ENCODE measurements at places on chromosomes 2 and 18.

DNA sequence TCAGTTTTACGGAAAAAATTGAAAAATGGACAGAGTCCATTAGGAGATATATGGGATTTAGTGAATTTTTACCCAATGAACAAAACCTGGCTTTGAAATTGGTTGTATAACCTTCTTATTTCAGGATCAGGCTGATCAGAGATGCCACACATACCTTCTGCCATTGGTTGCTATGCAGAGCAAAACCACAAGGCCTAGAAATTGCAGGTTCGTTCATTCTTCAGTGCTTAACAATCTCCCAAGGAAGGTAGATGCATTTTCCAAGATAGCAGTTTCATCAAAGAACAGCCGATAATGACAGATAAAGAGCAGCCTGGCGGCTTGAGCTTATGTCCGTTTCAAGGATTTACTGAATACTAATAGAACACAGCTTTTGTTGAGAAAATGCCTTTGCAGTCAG, 868.8 kb downstream of the EPHA4 start:
- no peak for DNase-seq

DNA sequence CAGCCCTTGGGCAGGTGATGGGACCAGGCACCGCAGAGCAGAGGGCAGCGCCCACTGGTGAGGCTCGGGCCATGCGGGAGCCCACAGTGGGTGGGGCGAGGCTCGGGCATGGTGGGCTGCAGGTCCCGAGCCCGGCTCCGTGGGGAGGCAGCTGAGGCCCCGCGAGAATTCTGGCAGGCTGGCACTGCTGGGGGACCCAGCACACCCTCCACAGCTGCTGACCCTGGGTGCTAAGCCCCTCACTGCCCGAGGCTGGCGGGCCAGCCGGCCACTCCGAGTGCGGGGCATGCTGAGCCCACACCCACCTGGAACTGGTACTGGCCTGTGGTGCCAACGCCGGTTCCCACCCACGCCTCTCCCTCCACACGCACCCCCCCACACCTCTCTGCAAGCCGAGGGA, 29.7 kb upstream of the COL3A1 start:
- no peak for DNase-seq

GRCh38 chr18:37607281-37607680, 41.7 kb upstream of the CELF4 start:
- no peak for DNase-seq

DNA sequence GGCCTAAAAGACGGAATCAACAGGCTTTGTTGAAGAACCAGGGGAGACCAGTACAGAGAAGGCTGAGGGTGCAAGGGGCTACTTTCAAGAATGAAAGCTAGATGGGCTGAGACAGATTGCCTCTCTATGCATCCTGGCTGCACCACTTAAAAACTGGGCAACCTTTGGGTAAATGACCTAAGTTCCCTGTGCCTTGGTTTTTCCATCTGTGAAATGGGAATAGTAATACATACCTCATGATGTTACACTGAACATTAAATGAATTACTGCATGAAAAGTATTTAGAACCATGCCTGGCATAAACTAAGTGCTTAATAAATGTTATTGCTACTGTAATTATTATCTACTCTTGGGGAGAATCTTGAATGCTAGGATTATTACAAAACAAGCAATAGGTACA, 106.5 kb downstream of the PRKCE start:
- DNase-seq, result no peak

GRCh38 chr2:220948579-220948978, 623.5 kb downstream of the EPHA4 start:
- no peak for DNase-seq

DNA sequence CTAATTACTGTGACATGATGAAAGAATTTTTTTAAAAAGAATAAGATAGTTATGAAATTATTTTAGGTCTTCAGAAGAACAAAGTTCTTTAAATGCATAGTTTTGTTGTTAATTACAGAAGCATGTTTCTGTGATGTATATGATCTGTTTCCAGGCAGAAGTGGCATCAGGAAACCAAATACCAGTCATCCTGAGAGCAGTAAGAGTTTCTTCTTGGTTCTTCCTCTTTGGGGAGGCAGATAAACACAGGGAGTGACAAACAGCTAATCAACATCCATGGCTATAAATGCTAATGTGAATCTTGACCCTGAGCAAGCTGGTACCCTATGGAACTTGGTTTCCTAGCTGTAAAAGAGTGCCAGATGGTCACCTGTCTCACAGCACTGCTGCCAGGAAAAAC, 29.2 kb downstream of the WIPF1 start:
- no peak for DNase-seq

DNA sequence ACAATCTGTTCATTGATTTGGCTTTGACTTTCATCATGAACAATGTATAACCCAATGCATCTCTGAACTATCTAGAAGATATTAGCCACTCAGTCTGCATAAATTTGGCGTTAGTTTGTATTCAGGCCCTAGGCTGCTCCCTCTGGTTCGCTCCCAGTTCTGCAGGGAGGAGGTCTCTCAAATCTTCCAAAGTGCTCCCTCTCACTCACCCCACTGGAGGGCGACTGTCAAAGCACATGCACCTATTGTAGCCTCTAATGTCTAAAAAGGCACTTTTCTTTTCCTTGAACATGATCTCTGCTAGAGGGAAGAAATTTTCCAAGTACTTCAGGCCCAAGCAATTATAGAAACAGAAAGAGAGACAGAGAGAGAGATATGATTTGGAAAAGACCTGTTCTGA, 291.5 kb downstream of the TDRD15 start:
- no peak for DNase-seq

DNA sequence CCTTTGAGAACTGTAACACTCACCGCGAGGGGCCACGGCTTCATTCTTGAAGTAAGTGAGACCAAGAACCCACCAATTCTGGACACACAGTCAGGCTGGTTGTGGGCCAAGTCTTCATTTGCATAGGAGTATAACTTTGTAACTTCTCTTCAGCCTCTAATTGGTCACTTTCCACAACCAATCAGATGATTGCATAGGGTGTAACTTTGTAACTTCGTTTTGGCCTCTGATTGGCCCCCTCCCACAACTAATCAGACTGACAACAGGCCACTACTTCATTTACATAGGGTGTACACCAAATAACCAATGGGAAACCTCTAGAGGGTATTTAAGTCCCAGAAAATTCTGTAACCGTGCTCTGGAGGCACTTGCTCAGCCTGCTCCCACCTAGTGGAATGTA, 77.5 kb upstream of the TCF4 start:
- no peak for DNase-seq

GRCh38 chr2:239392072-239392357, 8.8 kb downstream of the HDAC4 start:
- DNase-seq, result no peak

- no peak for DNase-seq
These were observed 8.8 kb upstream of the DDX1 start for GRCh38 chr2:15582710-15583357.

DNA sequence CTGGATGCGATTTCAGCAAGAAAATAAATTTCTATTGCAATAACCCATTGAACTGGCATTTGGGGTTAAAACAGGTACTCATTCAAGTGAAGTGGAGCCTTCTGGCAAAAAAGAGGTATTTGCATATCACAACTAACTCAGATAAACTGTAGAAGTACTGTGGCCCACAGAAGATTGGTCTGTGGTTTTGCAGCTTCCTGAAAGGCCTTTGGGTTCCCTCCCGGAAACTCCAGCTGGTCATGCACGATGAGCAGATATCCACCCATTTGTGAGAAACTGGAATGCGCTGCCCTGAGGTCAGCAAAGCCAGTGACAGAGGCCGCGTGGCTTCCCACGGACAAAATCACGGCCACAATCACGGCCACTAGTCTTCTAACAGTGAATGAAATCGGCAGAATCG, 106.3 kb downstream of the EPHA4 start:
- no peak for DNase-seq

DNA sequence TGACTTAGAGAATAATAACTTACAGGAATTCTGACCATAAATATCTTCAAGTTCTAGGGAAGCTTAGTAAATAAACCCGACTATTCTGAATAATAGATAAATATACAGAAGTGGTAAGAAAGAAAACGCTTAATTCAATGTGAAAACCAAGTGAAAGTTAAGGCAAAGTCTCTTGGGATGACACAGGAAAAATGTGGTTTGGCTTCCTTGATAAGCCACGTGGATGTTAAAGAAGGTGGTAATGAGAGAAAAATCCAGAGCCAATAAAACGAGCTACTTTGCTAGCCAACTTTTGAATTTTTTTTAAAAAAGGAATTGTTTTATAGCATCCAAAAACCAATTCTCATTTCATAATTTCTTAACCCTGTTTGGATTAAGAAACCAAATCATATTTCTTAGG, 166.2 kb upstream of the VRK2 start:
- no peak for DNase-seq

- no peak for DNase-seq
These were observed 240.3 kb upstream of the ETAA1 start for GRCh38 chr2:67156796-67157195.

GRCh38 chr2:112692918-112693317, 27.9 kb upstream of the NT5DC4 start:
- no peak for DNase-seq

- DNase-seq, result peak; percentile 26
These were observed 372.5 kb downstream of the CBLN2 start for GRCh38 chr18:72171596-72171995.

- DNase-seq, result no peak
These were observed 17.5 kb downstream of the SMYD1 start for GRCh38 chr2:88085099-88085498.

DNA sequence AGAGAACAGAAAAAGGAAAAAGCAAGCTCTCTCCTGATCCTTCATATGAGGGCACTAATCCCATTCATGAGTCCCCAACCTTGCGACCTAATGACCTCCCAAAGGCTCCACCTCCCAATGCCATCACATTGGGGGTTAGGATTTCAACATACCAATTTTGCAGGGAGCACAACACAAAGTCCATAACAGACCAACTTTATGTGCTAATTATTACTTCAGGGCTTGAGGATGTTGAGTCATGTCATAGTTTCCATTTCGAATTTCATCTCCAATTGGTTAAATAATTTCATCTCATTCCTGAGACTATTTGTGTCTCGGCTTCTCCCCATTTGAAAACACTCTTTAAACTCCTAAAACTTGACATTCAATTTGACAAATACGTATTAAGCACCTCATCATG, 69.9 kb upstream of the KLF7 start:
- DNase-seq, result no peak

DNA sequence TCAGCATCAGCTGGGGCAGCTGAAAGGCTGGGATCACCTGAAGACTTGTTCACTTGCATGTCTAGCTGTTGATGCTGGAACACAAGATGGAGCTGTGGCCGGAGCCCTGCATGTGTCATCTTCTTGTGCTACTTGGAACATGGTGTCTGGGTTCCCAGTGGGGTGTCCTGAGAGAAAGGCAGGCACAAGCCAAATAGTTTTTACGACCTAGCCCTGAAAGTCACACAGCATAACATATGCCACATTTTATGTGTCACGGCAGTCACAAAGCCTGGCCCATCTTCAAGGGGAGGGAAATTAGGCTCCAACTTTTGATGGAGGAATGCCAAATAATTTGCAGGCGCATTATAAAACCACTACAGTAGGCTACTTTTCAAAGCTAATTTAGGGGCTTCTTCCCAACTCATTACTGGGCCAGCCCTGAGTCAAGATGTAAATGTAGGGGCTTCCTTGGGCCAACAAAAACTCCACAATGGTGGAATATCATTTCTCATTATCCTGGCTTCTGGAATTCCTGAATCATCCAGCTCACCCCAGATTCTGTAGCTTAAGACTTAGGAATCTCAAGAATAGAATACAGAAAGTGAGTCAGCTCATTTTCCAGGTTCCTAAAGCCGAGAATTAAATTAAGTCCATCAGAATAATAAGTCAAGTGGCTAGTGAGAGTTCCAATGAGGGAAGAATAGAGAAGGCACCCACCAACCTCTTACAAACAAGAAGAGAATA, 543.0 kb downstream of the TNS1 start:
- no peak for DNase-seq

DNA sequence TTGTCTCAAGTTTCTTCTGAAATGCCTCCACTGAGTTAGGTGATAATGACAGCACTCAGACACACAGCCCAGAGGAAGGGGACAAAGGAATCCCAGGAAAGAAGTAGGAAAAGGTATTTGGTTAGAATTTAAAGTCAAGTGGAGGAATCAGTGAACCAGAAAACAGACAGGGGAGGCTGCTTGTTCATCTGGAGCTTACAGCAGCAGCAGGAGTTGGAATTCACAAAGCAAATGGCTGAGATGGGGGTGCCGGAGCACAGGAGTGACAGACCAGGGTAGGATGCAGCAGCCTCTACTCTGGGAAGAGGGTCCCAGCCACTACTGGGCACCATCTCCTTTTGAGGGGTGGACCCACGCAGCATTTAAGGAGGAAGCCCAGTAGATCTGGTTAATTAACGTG, 104.8 kb downstream of the ST6GAL2 start:
- DNase-seq, result no peak

GRCh38 chr2:9984217-9984739, 32.8 kb downstream of the GRHL1 start:
- DNase-seq, result peak; percentile 16

DNA sequence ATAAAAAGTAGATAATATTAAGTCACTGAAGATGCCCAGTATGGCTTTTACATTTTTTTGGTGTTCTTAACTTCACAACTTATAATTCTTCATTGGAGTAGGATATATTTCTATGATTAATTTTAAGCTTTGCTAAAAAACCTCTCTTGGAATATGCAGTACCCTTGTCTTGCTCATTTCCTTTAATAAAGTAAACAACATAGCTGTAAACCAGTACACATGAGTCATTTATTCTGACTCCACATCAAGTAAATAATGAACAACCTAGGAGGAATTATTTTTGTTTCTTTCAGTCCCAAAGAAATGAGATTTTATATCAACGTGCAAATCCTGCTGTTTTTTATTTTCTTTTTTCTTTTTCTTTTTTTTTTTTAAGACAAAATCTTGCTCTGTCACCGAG, 869.1 kb downstream of the CNTNAP5 start:
- DNase-seq, result no peak

DNA sequence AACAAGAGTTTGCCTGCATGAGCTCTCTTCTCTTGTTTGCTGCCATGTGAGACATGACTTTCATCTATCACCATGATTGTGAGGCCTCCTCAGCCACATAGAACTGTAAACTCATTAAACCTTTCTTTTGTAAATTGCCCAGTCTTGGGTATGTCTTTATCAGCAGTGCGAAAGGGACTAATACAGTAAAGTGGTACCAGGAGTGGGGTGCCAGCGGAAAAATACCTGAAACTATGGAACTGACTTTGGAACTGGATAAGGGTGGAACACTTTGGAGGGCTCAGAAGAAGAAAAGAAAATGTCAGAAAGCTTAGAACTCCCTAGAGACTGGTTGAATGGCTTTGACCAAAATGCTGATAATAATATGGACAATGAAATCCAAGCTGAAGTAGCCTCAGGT, 260.9 kb downstream of the DSC3 start:
- no peak for DNase-seq

GRCh38 chr18:9787036-9787435, 78.9 kb downstream of the RAB31 start:
- DNase-seq, result no peak

- no peak for DNase-seq
These were observed 84.8 kb downstream of the CTIF start for GRCh38 chr18:48623468-48624235.

- no peak for DNase-seq
These were observed 758.0 kb upstream of the ZEB2 start for GRCh38 chr2:145277922-145278321.
